Sigmoid colon (tissue), 7 donors: ENCODE measurements at places on chromosomes 16 and 17. TPM values are rescaled to one million over a fixed set of nuclear protein-coding genes. Genes with fewer than 3 reads are reported as not detected.

BCKDK gene
- total RNA-seq: 34.2 TPM

SMIM5 gene
- 3.0 TPM for total RNA-seq

DNA sequence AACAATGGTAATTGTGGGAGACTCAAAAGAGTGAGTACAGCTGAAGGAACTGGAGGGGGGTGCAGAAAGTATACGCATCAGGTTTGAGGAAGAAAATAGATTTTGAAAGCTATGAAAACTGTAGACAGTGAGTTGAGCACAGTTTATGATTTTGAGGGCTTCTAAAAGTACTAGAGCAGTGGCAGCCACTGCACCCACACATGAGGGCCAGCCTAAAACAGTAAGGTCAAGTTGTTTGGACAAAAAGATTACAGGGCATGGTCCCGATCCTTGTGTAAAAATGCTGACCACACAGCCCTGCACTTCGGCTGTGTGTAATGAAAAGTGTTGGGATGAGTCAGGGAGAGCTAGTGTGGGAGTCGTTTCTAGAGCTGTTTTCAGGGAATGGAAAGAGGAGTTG, 2282.1 kb downstream of the TP53TG3F start:
- no peak for DNase-seq

- no peak for DNase-seq
Measured at GRCh38 chr17:39229274-39229913, 3.6 kb upstream of the STAC2 start.

DNA sequence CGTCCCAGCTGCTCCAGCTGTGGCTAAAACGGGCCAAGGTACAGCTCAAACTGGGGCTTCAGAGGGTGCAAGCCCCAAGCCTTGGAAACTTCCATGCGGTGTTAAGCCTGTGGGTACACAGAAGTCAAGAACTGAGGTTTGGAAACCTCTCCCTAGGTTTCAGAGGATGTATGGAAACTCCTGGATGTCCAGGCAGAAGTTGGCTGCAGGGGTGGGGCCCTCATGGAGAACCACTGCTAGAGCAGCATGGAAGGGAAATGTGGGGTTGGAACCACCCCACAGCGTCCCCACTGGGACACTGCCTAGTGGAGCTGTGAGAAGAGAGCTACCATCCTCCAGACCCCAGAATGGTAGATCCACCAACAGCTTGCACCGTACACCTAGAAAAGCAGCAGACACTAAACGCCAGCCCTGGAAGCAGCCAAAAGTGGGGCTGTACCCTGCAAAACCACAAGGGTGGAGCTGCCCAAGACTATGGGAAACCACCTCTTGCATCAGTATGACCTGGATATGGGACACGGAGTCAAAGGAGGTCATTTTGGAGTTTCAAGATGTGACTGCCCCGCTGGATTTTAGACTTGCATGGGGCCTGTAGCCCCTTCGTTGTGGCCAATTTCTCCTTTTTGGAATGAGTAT, 2.2 kb downstream of the SDR42E1 start:
- no peak for DNase-seq

DNA sequence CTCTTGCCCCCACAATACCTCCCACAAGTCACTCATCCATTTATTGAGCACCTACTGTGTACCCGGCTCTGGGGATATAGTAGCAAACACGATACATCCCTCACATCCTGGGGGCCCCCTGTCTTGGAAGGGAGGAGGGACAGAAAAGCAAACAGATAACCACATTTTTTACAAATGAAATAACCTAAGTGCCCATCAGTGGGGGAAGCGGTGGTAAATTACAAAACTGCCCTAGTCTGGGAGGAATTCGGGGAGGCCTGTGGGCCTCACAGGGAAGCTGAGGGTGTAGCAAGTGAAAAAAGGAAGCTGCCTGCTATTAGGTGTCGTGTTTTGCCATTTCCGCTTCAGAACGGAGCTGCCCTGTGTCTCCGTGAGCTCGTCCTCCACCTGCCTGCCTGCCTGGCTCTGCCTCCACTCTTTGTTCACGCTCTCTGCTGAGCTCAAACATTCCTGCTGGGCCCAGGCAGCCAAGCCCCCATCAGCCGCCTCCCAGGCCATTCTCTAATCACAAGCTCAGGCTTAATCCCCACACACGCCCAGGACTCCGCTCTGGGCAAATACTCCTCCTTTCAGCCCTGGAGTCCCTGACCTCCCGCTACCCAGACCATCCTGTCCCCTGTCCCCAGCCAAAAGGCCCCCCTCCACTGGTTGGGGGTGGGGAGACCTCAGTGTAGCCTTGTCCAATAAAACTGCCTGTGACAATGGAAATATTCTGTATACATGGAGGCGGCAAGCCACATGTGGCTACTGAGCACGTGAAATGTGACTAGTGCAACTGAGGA, 10.2 kb upstream of the SEC14L5 start:
- DNase-seq: no peak
